ENCODE measurements at places on chromosomes 11 and 22.
A peak's percentile ranks its signal among the peaks of the same experiment; 100 is the strongest.

DNA sequence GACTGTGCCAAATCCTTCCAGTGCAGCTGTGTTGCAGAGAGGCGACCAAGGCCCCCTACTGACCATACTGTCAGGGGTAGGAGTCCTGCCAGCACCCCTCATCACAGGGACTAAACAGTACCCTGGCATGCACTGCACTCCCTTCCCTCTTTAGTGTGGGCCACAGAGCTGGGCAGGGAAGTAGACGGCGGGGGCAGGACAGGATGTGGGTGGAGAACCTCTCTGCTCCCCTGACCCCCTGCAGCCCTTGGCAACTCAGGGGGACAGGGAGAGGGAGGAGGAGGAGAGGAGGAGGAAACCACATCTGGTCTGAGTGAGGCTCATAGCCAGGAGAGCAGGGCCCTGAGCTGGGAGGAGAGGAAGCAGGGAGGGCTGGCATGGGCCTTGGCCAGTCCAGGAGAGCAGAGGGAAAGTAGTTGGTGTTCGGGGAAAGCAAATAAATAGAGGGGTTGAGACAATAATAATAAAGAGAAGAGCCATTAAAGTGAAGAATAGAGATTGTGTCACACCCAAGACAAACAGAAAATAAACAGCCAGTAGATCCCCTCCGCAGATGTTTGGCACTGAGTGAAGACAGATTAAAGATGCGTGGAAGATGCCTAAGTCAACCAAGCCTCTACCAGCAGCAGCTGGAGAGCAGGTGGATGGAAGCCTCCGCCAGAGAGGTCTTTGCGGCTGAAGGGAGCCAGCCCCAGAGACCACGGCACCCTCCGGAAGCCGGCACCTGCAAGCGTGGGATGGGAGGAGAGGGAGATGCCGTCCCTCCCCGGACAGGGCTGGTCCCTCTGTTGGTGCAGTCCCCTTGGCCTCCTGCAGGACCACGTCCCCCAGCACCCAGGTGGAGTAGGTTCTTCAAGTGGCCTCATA lies 61.5 kb downstream of the RPUSD4 start:
- DNase-seq, result no peak

DNA sequence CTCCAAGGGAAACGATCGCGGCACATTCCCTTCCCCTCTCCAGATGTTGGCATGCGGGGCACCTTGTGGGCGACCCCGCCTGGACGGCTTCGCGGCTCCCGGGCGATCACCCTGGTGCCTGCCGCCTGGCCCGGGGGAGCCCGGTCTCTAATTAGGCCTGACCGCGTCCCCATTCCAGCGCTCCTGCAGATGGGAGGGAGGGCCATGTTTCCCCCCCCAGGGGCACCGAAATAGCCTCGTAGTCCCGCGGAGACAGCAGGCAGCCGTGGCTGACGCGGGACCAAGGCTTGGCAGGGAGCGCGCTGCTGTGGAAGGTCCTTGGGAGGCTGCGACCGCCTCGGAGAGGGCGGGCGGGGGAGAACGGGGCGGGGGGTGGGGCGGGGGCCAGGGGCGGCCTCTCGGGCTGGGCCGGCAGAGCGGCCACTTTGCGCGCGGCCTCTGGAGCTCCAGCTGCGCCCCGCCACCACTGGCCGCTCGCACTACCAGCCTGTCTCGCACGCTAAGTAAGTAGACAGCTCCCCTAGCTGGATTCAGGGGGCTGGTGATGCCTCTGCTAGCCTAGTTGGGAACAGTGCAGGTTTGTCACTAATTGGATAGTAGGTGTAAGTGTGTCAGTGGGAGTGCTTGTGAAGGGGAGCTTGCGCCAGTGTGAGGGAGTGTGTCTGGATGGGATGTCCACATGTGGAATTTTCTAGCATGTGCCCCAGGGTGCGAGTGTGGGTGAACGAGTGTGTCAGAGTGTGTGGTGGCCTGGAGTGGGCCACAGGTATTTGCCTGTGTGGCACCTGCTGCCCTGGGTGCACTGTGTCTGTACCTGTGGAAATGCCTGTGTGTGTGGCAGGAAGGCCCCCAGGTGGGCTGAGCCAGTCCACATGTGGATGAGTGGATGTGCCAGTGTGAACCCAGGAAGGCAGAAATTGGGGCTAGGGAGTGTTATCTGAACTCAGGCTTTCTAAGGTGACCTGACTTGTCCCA lies at the start of gene INSC:
TSS of gene INSC (plus strand) at position 423 of the 975 bp plus-strand sequence. CDS start 34,252 bp downstream, outside the sequence.
- peak; percentile 7 for DNase-seq

DNA sequence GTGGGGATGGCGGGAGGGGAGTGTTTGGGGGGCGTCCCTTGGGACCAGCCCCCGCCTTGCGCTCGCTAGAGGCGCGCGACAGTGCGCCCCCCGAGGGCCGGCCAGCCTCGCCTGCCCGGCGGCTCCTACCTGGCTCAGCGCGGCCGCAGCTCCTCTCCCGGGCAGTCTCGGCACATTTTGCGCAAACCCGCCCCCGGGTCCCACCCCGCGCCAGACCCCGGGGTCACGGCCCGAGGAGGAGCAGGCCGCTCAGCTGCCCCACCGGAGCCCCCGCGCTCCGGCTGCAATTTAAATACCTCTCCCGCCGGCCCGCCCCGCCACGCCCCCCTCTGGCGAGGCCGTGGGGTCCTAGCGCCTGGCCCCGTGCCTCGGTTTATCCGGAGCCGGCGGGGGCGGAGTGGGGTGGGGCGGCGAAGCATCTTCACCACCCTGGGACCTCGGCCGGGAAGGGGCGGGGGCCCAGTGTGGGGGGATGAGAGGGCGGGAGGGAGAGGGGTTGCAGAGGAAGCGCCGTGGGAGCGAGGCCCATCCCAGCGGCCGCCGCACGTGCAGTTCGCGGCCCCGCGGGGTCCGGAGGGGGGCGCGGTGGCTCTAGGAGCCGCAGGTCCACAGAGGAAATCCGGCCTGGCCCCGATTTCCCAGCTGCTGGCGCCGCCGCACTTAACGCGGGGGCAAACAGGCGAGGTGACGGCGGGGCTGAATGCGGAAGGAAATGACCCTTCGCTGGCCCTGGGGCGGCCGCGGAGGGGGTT lies at the start of gene LRRC32:
TSS of gene LRRC32 (minus strand) at position 263 of the 752 bp plus-strand sequence. CDS start 4,793 bp downstream, outside the sequence.
- DNase-seq, result peak; percentile 22

DNA sequence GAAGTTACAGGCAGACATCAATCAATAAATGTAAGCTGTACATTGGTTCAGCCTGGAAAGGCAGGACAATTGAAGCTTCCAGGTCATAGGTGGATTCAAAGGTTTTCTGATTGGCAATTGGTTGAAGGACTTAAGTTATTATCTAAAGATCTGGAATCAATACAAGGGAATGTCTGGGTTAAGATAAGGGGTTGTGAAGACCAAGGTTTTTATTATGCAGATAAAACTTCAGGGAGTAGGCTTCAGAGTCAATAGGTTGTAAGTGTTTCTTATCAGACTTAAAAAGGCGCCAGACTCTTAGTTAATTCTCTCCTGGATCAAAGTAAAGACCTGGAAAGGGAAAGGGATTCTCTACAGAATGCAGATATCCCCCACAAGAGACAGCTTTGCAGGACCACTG lies 935.4 kb downstream of the TBC1D22A start:
- no peak for DNase-seq

DNA sequence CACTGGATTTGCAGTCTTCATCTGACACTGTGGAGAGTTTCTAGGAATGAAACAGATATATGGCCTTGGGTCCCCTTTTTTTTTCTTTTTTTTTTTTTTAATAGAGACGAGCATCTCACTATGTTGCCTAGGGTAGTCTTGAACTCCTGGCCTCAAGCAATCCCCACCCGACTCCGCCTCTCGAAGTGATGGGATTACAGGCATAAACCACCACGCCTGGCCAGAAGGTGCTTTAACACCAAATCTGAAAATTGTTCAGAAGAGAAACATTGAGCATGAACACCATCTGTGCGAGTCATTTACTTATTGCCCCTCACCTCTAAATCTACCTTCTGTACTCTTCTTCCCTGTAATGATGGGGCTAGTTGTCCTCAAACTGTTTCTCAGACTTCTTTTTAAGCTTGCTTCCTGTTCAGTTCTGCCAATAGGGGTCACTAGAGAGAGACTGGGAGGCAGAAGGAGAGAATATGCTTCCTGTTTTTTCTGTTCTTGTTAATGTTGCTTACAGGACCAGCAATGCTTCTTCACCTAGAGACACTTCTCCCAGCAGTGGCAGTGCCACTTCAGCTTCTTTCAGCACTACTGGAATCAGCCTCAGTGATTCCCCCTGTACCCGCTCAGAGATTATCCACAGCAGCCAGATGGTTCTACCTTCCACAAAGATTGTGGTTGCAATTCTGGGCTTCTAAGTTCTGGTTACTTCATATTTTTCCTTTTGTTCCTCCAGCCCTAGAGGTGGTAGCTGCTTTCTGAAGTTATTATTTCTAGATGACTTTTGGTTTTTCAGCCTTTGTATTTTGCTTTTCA lies 20.8 kb upstream of the ZBED5 start:
- DNase-seq, result peak; percentile 75

DNA sequence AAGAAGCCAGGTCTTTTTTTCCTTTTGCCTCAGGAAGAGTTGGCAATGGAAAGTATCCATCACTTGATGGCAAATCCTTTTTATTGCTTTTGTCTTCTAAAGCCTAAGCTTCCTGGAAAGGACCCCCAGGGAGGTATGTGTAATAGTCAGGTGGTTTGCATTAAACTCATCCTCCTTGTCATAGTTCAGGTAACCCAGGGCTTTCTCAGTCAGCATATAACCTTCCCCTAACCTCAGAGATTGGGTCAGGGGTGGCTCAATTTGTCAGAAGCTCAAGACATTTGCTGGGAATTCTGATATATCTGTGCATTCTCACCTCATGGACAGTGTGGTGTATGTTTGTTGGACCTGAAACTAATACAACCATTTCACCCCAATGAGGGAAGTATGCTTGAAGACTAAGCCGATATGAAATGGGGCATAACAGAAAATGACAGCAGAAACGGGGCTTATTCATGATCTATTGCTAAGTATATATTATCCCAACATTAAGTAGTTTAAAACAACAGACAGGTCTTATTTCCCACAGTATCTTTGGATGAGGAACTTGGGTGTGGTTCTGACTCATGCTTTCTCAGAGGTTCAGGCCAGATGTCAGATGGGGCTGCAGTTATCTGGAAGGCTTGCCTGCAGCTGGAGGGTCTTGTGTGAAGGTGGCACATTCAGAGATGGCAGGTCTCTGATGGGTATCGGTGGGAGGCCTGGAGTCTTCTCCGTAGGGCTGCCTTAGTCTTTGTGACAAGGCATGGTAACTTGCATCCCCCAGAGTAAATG lies 135.8 kb upstream of the SPON1 start:
- no peak for DNase-seq

DNA sequence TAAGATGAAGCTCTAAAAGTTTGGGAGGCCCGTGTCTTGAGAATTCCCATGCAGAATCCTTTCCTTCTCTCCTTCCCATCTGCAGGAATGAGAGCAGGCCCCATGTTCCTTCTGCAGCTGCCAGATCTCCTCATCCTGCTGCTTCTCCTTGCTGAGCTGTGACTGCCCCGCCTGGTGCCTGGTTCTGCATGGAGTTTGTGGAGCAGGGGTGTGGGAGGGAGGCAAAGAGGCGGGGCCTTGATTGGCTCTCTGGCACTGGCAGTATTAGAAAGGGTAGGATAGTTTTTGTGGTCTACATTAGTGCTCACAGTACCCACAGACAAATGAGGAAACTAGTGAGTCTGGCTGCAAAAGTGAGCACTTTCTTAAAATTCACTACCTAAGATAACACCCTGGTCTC lies 91.1 kb upstream of the CLPB start:
- no peak for DNase-seq

DNA sequence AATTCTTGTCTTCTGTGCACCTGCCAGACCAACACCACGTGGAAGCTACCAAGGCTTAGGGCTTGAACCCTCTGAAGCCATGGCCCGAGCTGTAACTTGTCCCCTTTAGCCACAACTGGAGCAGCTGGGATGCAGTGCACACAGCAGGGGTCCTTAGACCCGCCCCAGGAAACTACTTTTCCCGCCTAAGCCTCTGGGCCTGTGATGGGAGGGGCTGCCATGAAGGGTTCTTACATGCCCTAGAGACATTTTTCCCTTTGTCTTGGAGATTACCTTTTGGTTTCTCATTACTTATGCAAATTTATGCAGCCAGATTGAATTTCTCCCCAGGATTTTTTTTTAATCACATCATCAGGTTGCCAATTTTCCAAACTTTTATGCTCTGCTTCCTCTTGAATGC lies 9.7 kb downstream of the PATE3 start:
- no peak for DNase-seq

DNA sequence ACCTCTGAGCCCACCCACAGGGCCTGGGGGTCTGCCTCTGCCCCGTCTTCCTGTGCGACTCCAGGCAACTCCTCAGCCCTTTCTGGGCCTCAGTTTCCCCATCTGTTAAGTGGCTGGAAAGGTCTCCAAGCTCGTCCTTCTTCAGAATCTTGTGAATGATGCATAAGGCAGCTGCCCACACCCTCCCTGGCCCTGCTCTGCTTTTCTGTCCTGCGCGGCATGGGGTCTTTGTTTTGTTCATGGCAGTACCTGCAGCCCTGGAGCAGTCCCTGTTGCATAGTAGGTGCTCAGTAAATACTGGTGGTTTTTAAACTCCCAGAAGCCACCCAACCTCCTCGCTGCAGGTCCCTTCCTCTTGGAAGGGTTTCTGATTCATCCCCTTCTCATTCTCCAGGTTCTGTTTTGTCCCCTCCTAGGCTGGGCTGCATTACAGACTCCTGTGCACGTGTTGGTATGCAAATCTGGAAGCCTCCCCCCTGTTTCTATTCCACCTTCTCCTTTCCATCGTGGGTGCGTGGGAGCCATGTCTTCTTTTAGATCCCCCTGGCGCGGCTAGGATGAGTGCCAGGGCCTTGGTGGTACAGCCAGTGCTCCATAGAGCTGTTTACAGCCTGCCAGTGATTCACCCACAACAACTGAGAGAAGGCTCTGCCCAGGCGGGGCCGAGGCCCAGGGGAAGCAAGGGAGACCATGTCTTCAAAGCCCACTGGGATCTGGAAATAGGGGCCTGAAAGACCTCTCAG lies 19.3 kb upstream of the SYT7 start:
- no peak for DNase-seq

DNA sequence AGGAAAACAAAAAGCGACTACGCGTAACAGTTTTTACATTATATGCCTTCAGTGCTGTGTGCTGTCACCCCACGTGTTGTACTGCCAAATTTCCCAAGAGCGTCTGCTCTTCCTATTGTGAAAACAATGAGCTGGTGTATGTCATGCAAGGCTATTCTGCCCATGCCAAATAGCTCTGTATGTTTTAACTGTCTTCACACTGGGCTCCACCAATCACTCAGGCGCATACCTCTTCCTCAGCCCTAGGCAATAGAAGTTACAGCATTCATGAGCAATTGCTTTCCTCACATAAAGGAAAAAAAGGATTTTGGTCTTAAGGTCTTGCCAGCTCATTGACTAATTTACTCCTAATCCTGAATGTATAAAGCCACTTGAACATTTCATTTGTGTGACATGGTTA lies 606.8 kb downstream of the NTM start:
- no peak for DNase-seq

GRCh38 chr11:94574193-94574961 lies 7.2 kb downstream of the PIWIL4 start:
- no peak for DNase-seq

DNA sequence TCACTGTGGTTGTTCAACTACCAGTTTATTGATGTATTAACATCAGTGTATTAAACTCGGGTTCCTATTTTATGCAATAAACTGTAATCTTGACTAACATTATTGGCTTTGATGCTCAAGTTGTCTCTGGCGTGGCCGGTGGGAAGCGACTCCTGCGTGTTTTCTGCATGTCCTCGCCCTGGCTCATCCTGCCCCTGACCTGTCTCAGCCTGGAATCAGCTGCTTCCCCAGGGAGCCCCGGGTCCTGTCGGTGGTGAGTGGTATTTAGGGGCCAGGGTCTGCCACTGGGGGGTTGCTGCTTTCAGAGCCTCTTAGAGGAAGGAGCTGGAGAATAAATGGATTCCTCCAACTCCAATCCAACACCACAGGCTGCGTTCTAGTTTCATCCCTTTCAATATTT lies 22.5 kb downstream of the IFITM10 start:
- DNase-seq, result no peak

Measured in NCI-H82 (cell line).